ENCODE measurements at places on chromosomes 2 and 18. TPM values are rescaled to one million over a fixed set of nuclear protein-coding genes. Genes with fewer than 3 reads are reported as not detected.

DNA sequence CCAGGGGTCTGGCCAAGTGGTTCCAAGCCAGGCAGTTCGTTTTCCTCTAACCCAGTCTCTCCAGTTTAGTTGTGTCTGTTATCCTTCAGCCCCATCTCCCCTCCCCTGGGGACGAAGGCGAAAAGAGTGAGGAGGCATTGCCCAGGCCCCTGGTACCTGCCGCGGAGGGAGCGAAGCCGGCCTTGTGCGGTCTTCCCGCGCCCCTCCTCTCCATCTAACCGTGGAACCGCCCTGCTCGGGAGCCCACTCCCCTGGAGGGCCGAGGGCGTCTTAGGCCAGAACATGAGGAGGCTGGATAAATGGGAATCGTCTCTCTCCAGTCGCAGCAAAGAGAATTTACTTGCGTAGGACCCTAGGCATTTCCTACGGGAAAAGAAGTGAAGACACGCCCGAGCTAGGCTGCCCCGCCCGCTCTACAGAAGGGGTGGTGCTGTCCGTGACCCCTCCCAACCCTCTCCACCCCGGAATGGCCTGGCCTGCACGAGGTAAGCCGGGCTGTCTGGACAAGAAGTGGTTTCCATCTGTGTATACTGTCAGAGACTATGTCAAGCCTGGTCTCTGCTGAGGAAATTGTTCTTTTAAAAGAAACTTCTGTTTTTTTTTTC is 156.2 kb downstream of the MIB1 start:
- no peak for DNase-seq
- H3K4me3 ChIP-seq = no peak overlapping the region
- no peak overlapping the region for H3K27ac ChIP-seq
- H3K36me3 ChIP-seq = no peaks in the 10 kb centered on the region

- H3K27me3 ChIP-seq = no peaks in the 10 kb centered on the region
- no peak overlapping the region for H3K27ac ChIP-seq
- H3K36me3 ChIP-seq = peaks cover 27% of the 10 kb centered on the region
Measured at GRCh38 chr2:43897492-43897891, 58.7 kb downstream of the ABCG8 start.

- peaks cover 4% of the 10 kb centered on the region for H3K36me3 ChIP-seq
- H3K4me1 ChIP-seq = no peaks in the 10 kb centered on the region
- no peaks in the 10 kb centered on the region for H3K27me3 ChIP-seq
- no peak overlapping the region for H3K27ac ChIP-seq
- no peak for DNase-seq
- no peak overlapping the region for H3K4me3 ChIP-seq
Measured at GRCh38 chr2:10159086-10159485, 36.5 kb downstream of the RRM2 start.

Gene ASAP2
- total RNA-seq = 0.04 TPM

Gene SOWAHC
- total RNA-seq = 0.14 TPM

DNA sequence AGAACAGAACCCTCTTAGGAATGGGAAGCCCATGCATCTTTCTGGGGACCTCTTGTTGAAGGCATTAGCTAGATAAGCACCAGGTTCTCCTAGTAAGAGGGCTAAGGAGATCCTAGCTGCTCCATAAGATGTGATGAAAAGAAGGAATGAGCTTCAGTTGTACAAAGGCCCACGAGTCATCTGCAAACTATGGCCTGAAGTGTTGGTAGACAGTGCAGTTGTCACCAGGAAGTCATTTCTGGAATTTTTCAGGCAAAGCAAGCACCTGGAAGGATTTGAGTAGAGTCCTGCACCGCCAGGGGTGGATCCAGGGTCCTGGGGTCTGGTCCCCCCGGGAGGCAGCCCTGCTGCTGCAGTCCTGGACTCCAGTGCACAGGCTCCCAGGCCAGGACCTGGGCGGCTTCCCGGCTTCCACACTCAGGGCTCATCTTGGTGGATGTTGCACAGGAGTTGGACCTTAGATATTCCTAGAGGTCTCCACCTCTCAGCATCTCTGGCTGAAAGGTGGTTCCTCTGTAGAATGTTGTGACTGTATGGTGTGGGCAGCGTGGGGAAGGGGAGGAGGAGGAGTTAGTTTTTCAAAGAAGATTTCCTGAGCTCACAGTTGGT is 85.3 kb downstream of the LDLRAD4 start:
- no peak for DNase-seq
- H3K27me3 ChIP-seq = no peaks in the 10 kb centered on the region
- H3K36me3 ChIP-seq = peaks cover 14% of the 10 kb centered on the region
- H3K27ac ChIP-seq = no peak overlapping the region

GRCh38 chr2:75705921-75706320 is 4.8 kb downstream of the GCFC2 start:
- H3K4me3 ChIP-seq = no peak overlapping the region
- no peaks in the 10 kb centered on the region for H3K27me3 ChIP-seq
- no peak overlapping the region for H3K27ac ChIP-seq
- H3K36me3 ChIP-seq = peaks cover 53% of the 10 kb centered on the region
- no peak for DNase-seq

Gene LOXHD1
- total RNA-seq = 0.12 TPM

GRCh38 chr2:174631009-174631981 is 33.7 kb upstream of the WIPF1 start:
- H3K27ac ChIP-seq = peak overlapping the region; percentile 94
- no peaks in the 10 kb centered on the region for H3K27me3 ChIP-seq
- H3K4me1 ChIP-seq = peaks cover 72% of the 10 kb centered on the region
- H3K36me3 ChIP-seq = peaks cover 65% of the 10 kb centered on the region
- DNase-seq = peak; percentile 22

DNA sequence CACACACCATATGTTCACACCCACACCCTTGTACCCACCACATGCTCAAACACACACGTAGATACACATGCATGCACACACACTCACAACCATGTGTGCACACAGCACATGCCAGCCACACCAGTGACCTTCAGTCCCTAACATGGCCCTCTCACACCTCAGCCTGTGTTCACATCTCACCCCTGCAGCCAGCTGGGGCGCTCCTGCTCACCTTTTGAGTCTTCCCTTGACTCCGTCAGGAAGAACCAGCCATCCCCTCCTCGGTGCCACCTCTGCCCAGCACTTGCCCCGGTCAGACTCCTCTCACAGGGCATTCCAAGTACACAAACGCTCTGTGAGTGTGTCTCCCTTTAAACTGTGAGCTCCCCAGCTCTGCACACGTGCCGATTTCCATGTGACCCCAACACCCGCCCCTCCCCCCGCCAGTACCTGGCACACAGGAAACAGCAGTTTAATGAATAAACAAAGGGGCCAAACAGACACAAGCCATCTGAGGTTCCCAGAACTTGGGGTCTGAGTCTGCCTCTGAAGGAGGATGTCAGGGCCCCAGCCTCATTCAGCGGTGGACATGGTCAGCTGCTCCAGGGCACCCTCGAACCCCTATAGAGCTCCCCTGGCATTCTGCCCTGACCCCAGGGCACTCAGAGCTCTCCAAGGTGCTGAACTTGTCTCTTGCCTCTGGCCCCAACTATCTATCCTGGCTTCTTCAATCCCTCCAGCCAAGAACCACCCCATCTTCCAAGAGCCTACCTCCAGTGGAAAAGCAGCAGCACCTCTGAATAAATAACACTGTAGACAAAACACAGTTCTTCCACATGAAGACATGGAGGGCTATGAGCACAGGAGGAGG is 252.9 kb downstream of the ATAD2B start:
- no peak for DNase-seq
- no peaks in the 10 kb centered on the region for H3K36me3 ChIP-seq
- H3K27me3 ChIP-seq = no peaks in the 10 kb centered on the region
- no peak overlapping the region for H3K4me3 ChIP-seq

DNA sequence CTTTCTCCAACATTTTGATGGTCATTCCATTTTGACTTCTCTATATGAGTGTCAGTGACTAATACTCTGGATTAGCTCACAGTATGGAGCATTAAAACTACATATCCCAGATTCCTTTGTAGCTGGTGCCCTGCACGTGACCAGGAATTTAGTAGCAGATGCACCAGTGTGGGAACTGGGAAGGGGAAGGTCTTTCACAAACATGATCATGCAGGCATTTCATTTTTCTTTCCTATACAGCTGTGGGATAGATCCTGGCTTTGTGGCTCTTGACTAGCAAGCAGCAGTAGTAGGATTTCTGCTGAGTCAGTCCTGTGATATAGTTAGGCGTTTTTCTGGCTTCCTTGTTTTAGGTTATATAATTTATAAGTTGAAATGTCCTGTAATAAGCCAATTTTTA is 971.0 kb upstream of the CDH2 start:
- H3K4me1 ChIP-seq = no peaks in the 10 kb centered on the region
- H3K36me3 ChIP-seq = no peaks in the 10 kb centered on the region
- H3K4me3 ChIP-seq = no peak overlapping the region
- H3K27ac ChIP-seq = no peak overlapping the region
- DNase-seq = no peak

Gene C2orf92
- total RNA-seq = 7.3 TPM

Gene UBE2E3
- total RNA-seq = 34.6 TPM

GRCh38 chr2:45172142-45172541 is 162.9 kb upstream of the SIX2 start:
- peaks cover 60% of the 10 kb centered on the region for H3K27me3 ChIP-seq
- no peak for DNase-seq
- peaks cover 2% of the 10 kb centered on the region for H3K4me1 ChIP-seq
- H3K27ac ChIP-seq = no peak overlapping the region

- H3K36me3 ChIP-seq = peaks cover 31% of the 10 kb centered on the region
- DNase-seq = peak; percentile 79
- H3K4me1 ChIP-seq = peaks cover 40% of the 10 kb centered on the region
- H3K27ac ChIP-seq = peak overlapping the region; percentile 90
- H3K27me3 ChIP-seq = no peaks in the 10 kb centered on the region
- peak overlapping the region; percentile 95 for H3K4me3 ChIP-seq
Measured at GRCh38 chr18:79988071-79988450, 302 bp downstream of the TXNL4A start.

Gene NEURL3
- total RNA-seq = not detected

- no peaks in the 10 kb centered on the region for H3K4me1 ChIP-seq
- no peak for DNase-seq
- no peaks in the 10 kb centered on the region for H3K36me3 ChIP-seq
- H3K27me3 ChIP-seq = no peaks in the 10 kb centered on the region
Measured at GRCh38 chr2:146678516-146678915, 1166.3 kb upstream of the ACVR2A start.

GRCh38 chr2:189659734-189660133 is 1.5 kb upstream of the ASNSD1 start:
- DNase-seq = no peak
- peaks cover 41% of the 10 kb centered on the region for H3K4me1 ChIP-seq
- H3K27ac ChIP-seq = peak overlapping the region; percentile 13
- peaks cover 13% of the 10 kb centered on the region for H3K36me3 ChIP-seq
- H3K27me3 ChIP-seq = no peaks in the 10 kb centered on the region

GRCh38 chr2:238114331-238114841 is 14.2 kb downstream of the ESPNL start:
- H3K4me3 ChIP-seq = no peak overlapping the region
- no peak for DNase-seq
- H3K27me3 ChIP-seq = no peaks in the 10 kb centered on the region
- no peaks in the 10 kb centered on the region for H3K4me1 ChIP-seq
- peaks cover 3% of the 10 kb centered on the region for H3K36me3 ChIP-seq

DNA sequence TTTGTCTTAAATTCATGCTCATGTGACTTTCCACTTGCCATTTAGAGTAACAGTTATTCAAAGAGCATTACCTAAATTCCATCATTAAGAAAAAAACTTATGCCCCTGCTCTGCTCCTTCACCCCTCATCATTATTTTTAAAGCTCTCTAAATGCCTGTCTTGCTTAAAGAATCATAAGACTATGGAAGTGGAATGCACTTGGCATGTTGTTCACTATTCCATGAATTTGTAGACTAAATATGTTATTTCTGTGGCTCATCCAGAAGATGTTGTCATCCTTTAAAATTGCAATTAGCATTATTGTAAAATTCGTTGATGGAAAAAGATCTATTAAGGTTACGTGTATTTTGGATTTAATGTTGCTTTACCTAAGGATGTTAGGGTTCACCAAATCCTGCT is 61.8 kb downstream of the FMNL2 start:
- no peaks in the 10 kb centered on the region for H3K36me3 ChIP-seq
- no peak overlapping the region for H3K4me3 ChIP-seq
- DNase-seq = no peak
- no peak overlapping the region for H3K27ac ChIP-seq
- no peaks in the 10 kb centered on the region for H3K4me1 ChIP-seq

Gene ACTG2
- 0.12 TPM for total RNA-seq

- no peak for DNase-seq
- H3K27ac ChIP-seq = no peak overlapping the region
- H3K4me3 ChIP-seq = no peak overlapping the region
- no peaks in the 10 kb centered on the region for H3K36me3 ChIP-seq
- H3K4me1 ChIP-seq = peaks cover 6% of the 10 kb centered on the region
Measured at GRCh38 chr2:64234150-64234549, 89.9 kb upstream of the PELI1 start.

DNA sequence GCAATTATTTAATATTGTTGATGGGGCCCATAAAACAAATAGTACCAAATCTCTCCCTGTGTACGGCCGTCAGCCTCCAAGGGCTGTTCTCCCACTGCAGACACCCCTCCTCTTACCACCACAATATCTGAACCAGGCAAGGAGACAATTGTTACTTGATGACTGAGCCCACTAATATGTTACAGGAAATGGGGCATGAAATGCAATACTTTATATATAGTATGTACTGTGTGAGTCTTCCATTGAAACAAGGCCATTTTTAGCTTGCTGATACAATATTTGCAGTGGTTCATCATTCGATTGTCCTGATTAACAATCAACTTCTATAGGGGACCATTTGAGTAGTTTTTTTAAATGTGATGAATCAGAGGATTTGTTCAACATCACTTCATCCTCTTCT is 307.3 kb downstream of the GBX2 start:
- no peak overlapping the region for H3K27ac ChIP-seq
- H3K4me3 ChIP-seq = no peak overlapping the region
- no peak for DNase-seq
- H3K36me3 ChIP-seq = no peaks in the 10 kb centered on the region

GRCh38 chr2:26161926-26162325 is 11.0 kb upstream of the GAREM2 start:
- DNase-seq = no peak
- no peak overlapping the region for H3K27ac ChIP-seq
- no peaks in the 10 kb centered on the region for H3K27me3 ChIP-seq
- no peak overlapping the region for H3K4me3 ChIP-seq
- no peaks in the 10 kb centered on the region for H3K4me1 ChIP-seq
- H3K36me3 ChIP-seq = no peaks in the 10 kb centered on the region

Gene NT5DC4
- total RNA-seq = not detected

- H3K36me3 ChIP-seq = no peaks in the 10 kb centered on the region
- no peak overlapping the region for H3K27ac ChIP-seq
- H3K4me1 ChIP-seq = peaks cover 62% of the 10 kb centered on the region
- H3K27me3 ChIP-seq = no peaks in the 10 kb centered on the region
- DNase-seq = no peak
Measured at GRCh38 chr18:13370995-13371625, 152.6 kb downstream of the LDLRAD4 start.

- peaks cover under 1% of the 10 kb centered on the region for H3K4me1 ChIP-seq
- no peaks in the 10 kb centered on the region for H3K27me3 ChIP-seq
- H3K27ac ChIP-seq = no peak overlapping the region
- no peak for DNase-seq
- no peak overlapping the region for H3K4me3 ChIP-seq
Measured at GRCh38 chr2:169702996-169703395, 8.7 kb downstream of the PHOSPHO2 start.

DNA sequence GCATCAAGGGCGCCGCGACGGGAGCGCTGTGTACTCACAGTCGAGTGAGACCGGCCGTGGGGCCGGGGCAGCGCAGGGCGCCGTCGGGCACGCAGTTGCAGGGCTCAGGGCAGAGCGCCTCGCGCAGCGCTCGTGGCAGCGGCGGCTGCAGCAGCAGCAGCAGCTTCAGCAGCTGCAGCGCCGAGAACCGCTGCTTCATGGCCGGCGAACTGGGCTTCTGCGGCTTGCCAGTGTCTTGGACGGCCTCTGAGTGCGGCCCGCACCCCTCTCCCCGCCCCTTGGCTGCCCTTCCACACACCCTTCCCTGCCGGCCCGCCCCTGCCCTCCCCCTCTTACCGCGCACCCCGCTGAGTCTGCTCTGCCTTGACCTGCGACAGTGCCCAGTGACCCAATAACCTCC is at the start of gene LHCGR:
Gene LHCGR, minus strand, starts transcription at position 252 of the 400 bp plus-strand sequence. Its CDS starts 53 bp downstream, at position 199.
- no peaks in the 10 kb centered on the region for H3K36me3 ChIP-seq
- DNase-seq = no peak
- no peaks in the 10 kb centered on the region for H3K4me1 ChIP-seq
- peaks cover 36% of the 10 kb centered on the region for H3K27me3 ChIP-seq

All from activated naive CD8-positive, alpha-beta T cell treated with anti-CD3 and anti-CD28 coated beads for 36 hours (primary cell).